ENCODE measurements at places on chromosomes 7 and 10.
A peak's percentile ranks its signal among the peaks of the same experiment; 100 is the strongest.

GRCh38 chr7:157684157-157684908, 347.5 kb downstream of the DNAJB6 start:
- DNase-seq, result no peak

DNA sequence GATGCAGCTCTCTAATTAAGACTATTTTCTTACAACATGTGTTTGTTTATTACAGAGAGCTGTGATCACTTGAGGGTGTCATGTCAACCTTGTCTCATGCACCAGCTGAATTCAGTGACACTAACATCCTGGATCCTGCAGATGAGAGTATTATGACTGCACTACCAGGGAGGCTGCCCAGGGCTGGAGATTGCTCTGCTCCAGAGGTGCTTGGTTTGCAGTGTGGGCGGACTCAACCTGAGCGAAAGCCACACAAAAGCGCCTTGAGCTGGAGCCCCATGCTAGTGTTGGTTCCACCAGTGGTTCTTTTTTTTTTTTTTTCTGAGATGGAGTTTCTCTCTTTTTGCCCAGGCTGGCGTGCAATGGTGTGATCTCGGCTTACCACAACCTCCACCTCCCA, 33.8 kb upstream of the ATXN7L1 start:
- no peak for DNase-seq

DNA sequence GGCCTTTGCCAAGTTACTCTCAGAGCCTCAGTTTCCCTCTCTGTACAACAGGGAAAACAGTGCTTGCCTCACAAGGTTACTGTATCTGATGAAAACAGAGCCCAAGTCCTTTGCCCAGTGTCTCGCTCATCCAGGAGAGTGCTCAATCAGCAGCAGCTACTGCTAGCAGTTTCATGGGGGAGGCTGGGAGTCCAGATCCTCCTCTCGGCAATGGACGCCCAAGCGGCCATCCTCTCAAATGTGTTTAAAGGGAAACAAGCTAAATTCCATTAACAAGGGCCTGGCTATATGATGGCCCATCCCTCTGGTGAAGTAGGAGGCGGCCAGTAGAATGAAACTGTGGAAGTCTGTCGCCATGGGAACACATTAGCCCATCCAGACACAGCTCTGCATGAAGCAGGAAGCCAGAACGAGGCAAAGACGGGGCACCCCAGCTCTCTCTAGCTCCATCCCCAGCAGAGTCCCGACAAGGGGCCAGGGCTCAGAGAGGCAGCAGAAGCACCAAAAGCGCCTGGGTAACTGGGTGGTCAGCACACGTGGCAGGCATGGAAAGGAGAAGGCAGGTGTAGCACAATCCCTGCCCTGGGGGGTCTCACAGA, 35.2 kb downstream of the FAM53B start:
- no peak for DNase-seq

- no peak for DNase-seq
These were observed 257.6 kb downstream of the OTUD1 start for GRCh38 chr10:23696476-23696875.

DNA sequence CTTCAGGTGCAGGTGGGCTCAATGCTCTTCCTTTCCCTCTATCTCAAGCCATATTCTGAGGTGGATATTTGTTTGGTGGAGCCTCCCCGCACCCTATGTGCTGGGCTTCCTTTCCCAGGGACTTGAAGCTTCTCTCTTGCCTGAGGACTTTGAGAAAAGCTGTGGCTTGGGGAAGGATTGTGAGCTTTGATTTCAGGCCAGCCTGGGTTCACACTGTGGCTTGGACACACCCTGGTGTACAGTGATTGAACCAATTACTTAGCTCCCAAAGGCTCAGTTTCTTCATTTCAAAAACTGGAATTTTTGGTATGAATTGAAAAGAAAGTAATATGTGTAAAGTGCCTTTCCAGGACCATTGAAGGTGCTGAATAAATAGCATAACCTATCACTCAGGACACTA, 224.5 kb upstream of the GLI3 start:
- DNase-seq, result no peak

DNA sequence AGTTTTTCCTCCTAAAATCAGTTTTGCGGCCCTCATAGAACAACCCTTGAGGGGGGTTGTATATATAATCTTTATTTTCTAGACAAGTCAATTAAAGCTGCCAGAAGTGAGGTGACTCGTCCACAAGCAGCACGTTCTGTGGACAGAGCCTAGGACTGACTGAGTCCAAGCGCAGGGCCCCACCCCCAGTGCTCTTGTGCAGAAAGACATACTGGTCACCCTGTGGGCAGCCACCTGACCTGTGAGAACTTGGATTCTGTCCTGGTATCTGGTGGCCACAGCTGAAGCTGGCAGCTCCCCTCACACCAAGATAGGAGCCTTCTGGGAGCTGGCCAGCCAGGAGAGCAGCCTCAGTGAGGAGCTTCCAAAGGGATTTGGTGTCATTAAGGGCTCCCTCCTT, 89.3 kb downstream of the GRK5 start:
- no peak for DNase-seq

DNA sequence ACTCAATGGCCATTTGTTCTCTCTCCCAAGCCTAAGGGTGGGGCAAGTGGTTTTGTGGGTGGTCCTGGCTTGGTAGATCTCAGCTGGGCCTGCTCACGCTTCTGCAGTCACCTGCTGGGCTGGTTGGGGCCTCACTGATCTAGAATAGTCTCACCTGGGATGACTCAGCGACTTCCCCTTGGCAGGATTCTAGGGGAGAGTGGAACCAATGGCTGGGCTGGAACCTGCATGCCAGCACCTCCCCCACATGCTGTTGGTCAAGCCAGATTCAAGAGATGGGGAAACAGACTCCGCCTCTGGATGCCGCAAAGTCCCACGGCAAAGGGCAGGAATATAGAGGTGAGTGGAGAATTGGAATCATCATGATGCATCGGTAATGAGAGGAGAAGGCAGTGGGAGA, 292.9 kb upstream of the NPVF start:
- no peak for DNase-seq

- no peak for DNase-seq
These were observed 1189.0 kb upstream of the LRRN3 start for GRCh38 chr7:109901926-109902325.

GRCh38 chr7:100247152-100247757, 27.5 kb downstream of the PVRIG start:
- DNase-seq, result no peak

- no peak for DNase-seq
These were observed 43.8 kb downstream of the DPCD start for GRCh38 chr10:101631821-101632475.

- no peak for DNase-seq
These were observed 960.0 kb downstream of the DNAJB9 start for GRCh38 chr7:109529712-109530111.

- DNase-seq, result no peak
These were observed 230.1 kb upstream of the PRPS1L1 start for GRCh38 chr7:18257711-18258110.

- DNase-seq, result no peak
These were observed 757.3 kb upstream of the AUTS2 start for GRCh38 chr7:68840991-68841390.

DNA sequence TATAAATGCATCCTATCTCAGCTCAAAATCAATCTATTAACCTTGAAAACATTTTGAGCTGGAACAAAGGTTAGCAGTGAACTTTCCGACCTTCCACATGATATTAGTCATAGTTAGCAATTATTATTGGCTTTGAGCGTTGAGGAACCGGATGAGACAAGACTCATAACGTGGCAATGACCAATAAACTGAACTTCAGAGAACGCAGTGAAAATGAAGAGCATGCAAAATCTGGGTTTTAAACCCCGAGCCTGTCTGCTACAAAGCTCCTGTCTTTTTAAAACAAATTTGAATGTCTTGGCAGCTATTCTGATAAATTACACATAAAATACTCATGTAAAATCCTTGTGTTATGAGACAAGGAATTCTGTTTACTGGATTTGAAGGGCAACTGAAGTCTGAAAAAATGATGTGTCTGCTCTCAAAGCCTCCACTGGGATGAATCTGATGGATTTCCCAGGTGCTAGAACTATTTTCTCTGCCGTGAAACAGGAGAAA, 74.7 kb upstream of the ITGB1 start:
- no peak for DNase-seq

DNA sequence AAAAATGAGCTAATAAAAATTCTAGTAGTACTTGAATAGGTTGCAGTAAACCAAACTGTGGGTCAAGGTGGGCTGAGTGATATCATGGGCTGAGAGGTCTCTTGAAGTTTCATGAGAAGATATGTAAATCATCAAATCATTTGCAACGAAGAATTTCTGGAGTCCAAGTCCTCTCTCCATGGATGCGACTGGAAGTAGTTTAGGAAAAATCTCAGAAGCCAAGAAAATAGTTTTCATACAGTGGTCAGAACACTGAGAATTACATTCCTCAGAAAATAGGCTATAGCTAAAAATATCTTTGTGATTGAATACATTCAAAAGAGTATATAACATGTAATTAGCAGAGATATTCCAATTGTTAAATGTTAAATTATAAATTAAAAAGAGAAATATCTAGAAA, 3.6 kb upstream of the IFIT1 start:
- no peak for DNase-seq

DNA sequence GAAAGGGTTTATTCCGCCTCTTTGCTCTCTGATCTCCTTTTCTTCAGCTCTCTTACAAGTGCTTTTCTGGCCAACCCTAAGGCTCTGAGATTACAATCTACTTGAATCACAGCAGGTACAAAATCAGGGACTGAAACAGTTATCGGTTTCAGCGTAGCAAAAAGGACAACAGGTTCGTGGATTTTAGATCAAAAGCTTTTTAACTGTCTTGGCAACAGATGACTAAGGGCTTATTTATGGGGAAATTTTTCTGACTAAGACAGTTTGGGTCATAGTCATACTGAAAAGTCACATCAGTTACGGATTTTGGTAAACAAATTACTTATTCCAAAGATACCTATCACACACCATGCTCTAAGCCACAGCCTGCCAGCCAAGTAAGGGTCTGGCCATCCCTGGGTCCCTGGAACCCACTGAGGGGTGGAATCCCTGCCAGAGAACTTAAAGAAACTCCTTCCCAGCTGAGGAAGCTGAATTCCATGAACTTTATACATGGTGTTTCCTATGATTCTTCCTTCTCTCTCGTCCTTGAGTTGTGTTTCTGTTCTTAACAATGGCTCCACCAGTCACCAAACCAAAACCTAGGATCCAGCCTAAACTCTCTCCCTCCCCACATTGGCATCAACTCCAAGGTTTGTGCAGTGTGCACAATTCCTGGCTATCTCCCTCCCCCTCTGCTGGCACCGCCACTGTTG, 169.3 kb downstream of the FAM107B start:
- no peak for DNase-seq

DNA sequence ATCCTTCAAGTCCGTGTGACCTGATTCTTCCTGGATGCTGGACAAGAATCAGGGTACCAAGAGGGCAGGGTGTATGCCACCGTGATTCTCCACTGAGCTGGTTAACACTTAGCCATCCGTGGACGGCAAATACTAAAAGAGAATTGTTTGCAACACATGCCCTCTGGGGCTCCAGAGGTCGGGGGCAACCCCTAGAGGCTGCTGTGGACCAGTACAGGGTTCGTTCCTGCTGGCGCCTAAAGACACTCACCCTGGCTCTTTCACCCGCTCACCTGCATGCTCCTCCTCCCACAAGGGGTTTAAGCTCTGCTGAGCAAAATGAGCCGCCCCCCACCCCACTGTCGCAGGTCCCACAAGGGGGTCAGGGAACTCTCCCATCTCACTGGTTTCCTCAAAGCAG, 148.7 kb upstream of the ITGB1 start:
- DNase-seq, result no peak

- DNase-seq, result peak; percentile 67
These were observed 1.2 kb downstream of the CYREN start for GRCh38 chr7:135169141-135169963.

DNA sequence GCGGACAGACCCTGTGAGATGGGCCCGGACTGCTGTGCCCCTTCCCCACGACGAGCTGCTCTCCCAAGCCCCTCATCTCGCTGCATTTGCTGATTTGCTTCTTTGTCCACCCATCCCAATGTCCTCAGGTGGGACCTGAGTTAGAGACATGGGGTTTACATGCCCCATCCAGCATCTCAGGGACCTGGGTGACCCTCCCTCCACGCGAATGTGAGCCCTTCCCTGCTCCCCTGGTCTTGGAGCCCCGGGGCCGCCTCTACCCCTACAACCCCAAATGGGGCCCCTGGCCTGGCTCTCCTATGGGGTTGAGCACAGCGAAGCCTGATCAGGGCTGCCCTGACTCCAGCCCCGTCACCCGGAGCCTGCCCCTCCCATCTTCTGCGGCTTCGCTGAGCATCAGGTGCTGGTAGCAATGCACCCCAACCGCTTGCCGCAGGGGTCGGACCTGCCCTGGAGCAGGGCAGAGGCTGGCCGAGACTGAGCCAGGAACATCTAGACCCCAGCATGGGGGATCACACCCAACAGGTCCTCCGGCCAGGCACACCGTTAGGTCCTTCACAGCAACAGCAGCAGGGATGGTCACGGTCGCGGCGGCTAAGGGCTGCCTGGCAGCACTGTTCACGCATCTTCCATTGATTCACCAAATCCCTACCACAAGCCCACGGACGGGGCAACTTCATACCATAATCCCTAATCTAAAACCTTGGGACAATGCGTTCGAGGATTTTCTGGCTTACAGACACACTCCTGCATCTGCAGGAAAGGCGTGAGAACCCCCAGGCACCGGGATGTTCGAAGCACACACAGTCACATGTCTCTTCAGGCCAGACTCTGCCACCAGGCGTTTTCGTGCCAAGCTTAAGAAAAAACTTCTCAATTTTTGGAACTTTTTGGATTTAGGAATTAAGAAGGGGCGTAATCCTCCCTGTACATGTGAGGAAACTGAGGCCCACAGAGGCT, 15.5 kb downstream of the WDR86 start:
- DNase-seq, result no peak

GRCh38 chr10:12741360-12741804, 260.1 kb downstream of the CCDC3 start:
- no peak for DNase-seq

- no peak for DNase-seq
These were observed 100.1 kb upstream of the UNC5B start for GRCh38 chr10:71112138-71112785.

DNA sequence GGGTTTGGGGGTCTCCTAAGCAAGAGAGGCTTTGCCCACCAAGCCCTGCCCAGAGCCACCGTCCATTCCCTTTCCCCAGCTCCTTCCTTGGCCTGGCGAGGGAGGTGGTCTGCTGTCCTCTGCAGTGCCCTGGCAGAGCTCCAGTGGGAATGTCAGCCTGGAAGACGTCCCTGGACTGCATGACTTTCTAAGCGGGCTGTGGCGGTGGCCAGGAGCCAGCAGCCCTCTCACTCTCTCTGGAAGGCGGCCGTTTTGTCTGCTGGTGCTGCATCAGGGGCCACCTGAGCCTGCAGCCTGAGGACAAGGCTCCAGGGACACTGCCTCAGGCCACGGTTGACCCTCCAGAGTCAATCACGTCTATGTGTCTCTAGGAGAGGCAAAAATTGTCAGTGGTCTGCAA, 271.0 kb downstream of the SKAP2 start:
- DNase-seq, result no peak

DNA sequence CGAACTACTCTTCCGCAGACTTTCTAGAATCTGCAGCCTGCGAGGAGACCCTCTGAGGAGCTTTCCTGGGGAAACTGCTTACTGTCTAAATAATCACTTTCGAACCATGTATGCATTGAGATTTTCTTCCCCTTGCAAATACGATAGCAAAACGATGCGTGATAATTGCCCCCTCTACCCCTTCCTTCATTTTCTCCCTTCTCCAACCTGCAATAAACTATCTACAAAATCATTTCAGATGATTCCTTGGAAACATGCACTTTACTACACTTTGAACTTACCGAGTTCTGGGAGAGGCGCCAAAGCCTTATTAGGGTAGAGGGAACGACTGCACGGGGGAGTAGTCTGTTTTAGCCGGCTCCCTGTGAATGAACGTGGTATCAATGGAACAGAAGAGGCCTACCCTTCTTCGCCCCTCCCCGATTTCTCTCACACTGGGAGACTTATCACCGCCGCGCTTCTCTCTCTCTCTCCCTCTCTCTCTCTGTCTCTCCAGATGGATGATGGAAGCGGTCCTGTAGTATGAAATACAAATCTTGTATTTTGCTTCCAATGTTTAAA, at the start of gene FGFBP3:
FGFBP3 (minus strand) TSS at position 370 of the 561 bp plus-strand sequence. CDS start 517 bp downstream, outside the sequence.
- no peak for DNase-seq

Measured in CD4-positive, alpha-beta T cell treated with Interferon gamma for 1 hour (primary cell).